ENCODE measurements at places on chromosomes 2 and 18.

GRCh38 chr2:84832772-84833461, 48.0 kb downstream of the TRABD2A start:
- DNase-seq = no peak

GRCh38 chr2:164974221-164974620, 18.9 kb upstream of the SLC38A11 start:
- DNase-seq = no peak

DNA sequence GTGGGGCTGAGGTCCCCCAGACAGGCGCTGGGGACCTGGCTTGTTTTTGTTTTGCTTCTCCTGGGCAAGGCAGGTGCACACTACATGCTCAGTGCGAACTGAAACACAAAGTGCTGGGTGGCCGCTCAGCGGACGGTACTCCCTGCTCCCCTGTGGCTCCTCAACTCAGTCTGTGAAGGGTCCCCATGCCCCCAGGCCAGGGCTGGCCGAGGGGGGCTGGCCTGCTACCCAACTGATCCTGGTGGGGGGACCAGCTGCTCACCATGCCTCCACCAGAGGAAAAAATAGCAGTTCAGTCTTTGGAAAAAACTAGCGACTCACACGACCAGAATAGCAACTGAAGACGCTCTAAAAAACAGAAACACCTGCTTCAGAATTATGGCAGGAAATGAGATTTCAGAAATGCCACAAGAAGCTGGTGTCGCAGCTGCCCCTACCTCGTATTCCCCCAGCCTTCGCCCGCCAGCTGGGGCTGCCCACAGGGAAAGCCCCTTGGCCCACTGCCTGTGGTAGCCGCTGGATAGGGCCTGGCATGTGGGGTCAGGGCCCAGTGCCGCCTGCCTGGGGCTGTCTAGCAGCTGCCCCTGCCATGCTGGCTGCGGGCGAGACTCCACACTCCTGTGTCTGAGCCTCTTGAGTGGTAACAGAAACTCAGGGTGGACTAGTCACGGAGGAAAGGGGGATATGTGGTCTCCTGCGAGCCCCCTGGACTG, 43.7 kb downstream of the MEX3C start:
- DNase-seq = no peak

DNA sequence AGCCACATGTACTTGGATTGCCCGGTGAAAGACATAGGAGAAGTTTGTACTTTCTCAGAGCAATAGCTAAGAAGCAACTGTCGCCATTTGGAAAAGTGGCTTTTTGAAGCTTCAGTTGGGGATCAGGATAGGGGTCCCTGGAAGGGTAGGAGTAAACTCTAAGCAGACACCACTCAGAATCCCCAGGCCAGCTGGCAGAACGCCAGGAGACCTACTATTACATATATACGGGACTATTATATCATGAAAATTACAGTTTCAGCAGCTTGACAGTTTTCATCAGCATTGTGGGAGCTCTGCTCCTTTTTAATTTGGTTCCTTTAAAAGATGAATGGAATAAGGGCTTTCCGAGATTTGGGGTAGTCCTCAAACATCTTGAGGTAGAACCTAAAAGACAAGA, 54.9 kb downstream of the SRD5A2 start:
- no peak for DNase-seq

- no peak for DNase-seq
Measured at GRCh38 chr18:50307400-50307737, 19.9 kb upstream of the CXXC1 start.

DNA sequence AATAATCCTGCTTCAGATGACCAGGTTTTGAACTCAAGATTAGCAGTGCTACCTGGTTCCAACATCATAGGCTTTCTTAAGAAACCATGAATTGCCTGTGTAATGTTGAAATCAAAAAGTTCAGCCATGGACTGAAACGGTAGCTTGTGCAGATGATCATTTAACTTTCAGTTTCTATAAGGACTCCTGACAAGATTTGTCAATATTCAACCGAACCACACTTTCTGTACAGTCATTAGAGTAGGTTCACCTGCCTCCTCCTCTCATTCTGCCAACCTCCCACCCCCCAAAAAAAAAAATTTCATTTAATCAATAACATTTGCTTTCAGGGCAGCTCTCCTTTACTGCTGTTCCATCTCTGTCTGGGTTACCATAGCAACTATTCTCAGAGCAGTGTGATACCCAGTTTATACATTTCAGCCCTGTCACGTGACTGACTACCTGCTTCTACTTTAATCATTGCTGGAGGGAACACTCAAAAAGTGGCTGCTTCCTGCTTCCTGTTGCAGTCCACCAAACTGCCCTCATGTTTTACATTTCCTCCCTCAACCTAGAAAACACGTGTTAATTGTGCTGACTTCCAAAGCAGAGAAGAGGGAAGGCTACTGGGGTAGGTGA, 275.5 kb downstream of the SS18 start:
- DNase-seq = no peak

Measured in neuronal stem cell (in vitro differentiated cells).